ENCODE measurements at places on chromosomes 2 and 18.

DNA sequence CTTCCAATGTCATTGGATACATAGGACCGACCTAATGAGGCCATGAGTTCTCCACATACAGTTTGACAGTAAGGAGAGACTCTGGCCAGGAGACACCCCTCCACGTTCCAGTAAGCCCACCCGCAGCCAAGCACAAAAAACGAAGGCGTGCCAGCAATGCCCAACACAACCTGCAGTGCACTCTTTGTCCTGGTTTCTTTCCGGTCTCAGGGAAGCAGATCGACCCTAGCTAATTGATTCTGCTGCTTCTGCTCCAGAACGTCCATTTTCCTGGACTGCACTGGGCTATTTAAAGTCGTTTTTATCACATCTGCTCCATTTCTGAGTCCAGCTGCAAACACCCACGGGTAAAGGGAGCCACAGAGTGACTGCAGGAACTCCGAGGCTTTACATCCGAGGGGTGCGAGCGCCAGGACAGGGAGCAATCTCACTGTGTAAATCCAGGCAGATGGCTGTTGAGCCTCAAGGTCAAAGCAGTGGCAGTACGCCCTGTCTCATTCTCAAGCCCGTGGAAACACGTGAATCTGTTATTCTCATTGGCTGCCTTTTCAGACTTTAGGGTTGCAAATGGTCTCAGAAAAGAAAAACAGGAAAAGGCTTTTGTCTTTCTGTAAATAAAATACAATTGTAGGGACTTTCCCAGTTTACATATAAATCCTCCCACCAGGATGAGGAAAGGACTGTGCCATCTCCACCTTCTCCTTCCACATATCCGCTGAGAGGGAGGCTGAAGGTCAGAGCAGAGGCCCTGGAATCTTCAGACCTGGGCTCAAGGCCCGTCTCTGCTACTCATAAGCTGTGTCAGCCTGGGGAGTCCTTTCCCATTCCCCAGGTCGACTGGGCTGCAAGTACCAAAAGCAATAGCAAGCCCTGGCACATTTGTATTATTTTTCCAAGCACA is 40.7 kb downstream of the TMEM163 start:
- DNase-seq = peak; percentile 65

- DNase-seq = no peak
Measured at GRCh38 chr2:223618172-223619035, 16.2 kb upstream of the SCG2 start.

GRCh38 chr2:105611333-105611637 is 133.4 kb upstream of the NCK2 start:
- DNase-seq = no peak

- peak; percentile 83 for DNase-seq
Measured at GRCh38 chr2:113056521-113056920, 2.5 kb upstream of the IL36RN start.

DNA sequence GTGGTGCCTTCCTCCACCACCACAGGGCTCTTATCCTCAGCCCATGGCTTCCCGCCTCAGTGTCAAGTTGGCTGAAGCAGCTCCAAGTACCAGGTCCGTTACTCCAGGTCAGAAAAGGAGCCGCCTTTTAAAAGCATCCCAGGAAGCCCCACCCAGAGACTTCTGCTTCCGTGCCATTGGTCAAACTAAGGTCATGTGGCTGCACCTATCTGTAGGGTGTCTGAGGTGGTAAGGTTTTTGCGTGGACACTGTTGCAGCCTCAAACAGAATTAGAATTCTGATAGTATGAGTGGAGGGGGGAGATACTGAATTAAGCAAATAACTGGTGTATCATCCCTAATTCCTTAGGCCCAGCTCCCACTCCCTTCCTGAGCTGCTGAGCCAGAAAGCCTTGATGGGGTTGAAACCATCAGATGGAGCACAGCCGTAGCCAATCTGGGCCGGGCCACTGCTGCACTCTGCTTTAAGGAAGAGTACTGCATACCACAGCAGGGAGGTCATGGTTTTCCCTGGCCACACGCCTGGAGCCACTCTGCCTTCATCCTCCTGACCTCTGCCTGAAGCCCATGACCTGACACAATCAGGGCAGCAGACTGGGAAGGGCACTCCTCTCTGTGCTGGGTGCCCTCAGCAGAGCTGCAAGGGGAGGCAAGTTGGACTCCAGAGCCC is 8.4 kb downstream of the TMEM247 start:
- DNase-seq = no peak

DNA sequence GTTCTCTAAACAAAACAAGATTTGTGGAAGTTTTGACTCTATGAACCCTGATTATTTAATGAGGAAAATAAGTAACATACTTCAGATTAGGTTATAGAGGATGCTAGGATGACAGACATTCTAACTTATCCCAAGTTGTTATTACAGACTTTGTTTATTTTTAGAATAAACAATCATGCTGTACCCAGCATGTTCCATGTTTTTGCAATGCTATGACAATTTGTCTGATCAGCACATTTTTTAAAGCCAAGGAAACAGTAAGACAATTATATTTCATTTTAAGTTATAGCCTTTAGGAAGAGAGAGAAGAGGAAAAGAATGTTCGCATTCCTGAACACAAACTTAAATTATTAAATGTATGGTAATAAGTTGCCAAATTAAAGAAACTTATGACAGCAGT is 119.8 kb downstream of the KYNU start:
- DNase-seq = no peak

DNA sequence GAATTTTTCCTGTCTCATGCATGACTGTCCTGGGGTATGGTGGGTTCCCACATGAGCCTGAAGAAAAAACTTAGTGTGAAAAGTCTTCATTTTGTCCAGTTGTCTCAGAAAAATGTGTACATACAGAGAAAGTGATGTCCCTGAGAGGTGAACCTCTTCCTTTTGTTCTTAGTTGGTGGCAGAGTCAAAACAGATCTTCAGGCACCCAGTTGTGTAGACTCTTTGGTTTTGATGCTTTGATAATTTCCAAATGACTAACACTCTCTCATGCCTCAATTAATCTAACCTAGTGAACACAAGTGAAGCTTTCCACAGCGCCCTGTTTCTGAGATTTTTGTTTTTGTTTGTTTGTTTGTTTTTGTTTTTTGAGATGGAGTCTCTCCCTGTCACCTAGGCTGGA is 273.5 kb downstream of the PIK3C3 start:
- no peak for DNase-seq

DNA sequence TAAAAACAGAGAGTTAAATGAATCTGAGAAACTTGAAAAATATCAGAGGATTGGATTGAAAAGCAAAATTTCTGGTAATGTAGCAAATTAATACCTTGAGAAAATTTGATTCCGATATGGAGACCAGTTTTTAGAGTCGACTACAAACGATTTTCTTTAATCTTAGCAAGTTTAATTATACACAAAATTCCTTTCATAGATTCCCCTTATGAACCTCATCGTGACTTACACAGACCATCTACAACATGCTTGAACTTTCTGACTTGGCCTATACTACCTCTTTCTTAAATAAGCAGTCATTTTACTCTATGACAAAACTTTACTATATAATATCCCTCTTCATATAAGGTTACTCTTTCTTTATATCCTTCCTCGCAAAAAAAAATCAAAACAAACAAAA is 769.6 kb upstream of the CRIM1 start:
- DNase-seq = no peak

DNA sequence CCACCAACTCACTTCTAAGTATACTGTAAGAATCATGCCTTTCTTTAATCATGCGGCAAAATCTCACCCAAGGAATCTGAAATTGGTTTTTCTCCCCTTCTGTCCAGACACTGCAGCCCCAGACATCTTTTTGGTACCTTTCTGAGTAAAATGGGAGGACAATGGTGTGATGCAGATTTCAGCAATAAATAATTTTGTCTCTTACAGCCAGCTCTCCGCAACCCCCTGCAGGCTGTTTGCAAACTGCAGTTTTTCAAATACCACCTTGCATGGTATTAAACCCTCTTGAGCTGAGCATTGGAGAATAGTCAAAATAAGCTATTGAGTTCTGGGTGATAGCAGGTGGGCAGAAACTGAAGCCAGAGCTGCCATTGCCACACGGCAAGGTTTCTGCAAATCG is 32.2 kb downstream of the GPR39 start:
- DNase-seq = peak; percentile 39

- DNase-seq = no peak
Measured at GRCh38 chr2:11356764-11357163, 12.3 kb upstream of the ROCK2 start.

- no peak for DNase-seq
Measured at GRCh38 chr2:72155151-72155550, 7.5 kb upstream of the CYP26B1 start.

DNA sequence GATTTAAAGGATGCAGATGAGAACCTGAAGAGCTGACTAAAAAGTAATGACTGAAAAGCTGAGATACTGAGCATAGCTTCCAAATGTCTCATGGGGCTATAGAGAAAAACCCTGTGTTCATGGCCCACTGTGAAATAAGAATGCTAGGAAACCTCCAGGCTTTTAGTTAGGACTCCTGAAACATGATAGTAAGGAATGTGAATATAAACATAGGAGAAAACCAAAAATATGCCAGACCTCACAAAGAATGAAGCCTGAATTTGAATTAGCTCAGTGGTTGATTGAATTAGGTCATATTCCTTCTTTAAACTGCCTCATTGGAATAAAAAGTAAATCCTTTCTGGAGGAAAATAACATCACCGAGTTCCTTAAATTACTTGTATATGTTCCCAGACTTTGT is 194.5 kb upstream of the NXPH2 start:
- DNase-seq = no peak

- no peak for DNase-seq
Measured at GRCh38 chr2:176747506-176747905, 465.1 kb upstream of the HNRNPA3 start.

DNA sequence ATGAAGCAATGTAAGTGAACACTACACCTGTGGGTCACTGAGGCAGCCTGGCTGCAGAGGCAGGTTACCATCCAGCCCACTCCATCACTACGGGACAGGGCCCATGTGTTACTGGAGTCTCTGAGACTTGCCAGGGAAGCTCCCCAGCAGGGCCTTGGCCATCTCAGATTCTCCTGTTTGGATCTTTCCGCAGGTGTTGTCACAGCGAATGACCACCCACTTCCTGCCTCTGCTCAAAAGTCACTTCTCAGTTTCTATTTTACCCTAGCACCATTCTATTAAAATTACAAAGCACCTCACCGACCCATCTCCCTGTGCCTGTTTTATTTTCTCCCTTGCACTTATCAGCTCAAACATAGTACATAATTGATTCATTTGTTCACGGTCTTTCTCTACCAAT is 34.5 kb upstream of the L3MBTL4 start:
- no peak for DNase-seq
